ENCODE measurements at places on chromosomes 13 and 19.

DNA sequence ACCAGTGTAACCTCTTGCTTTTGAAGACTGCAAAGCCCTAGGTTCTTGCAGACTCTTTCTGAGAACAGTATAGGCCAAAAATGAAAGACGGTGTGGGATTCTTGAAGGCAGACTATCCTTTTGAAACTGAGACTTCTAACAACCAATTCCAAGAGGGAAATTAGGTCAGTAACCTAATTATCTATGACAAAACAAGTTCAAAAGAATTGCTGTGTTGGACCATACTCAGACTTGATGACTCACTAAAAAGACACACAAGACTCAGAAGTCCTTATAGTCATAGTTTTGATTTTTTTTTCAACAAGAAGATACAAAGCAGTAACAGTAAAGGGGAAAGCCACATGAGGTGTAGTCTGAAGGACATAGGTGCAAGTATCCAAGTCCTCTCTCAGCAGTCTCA, 624.0 kb upstream of the GPC6 start:
- DNase-seq = no peak

DNA sequence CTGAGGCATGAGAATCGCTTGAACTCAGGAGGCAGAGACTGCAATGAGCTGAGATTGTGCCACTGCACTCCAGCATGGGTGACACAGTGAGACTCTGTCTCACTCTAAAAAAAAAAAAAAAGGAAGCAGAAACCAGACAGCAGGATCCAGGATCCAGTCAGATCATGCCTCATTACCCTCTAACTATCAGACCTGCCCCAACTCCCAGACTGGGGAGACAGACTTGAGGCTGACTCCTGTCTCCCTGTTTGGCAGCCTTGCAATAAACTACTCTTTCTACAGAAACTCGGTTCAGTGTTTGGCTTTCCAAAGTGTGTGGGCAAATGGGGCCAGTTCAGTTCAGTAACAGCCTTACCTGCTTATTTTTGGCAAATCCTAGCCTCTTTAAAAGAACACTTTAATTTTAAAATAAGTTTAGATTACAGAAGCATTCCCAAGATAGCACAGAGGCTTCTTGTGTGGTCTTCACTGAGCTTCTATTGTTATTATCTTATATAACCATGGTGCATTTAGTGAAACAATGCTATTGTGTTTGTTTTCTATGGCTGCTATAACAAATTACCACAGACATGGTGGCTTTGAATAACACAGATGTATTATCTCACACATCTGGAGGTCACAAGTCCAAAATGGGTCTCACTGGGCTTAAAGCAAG, 18.5 kb downstream of the RASL11A start:
- DNase-seq = no peak

DNA sequence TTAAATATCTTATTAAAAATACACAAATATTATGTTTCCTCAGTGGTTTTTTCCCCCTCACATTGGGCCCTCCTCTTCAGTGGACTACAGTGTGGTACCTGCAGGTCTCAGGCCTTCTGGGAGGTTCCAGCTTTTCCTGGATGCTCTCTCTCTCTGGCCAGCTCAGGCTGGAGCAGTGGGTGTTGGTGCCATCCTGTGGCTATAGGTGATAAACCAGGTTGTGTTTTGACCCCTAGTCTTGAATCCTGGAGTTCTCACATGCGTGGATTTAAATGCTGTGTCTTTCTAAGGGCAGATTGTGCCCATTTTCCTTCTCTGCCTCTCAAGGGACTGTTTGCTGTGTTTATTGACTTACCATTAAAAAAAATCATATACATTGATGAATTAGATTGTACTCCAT, 41.2 kb upstream of the ZNF527 start:
- no peak for DNase-seq

GRCh38 chr13:105952973-105953290, 582.5 kb downstream of the EFNB2 start:
- DNase-seq = no peak

- DNase-seq = no peak
Measured at GRCh38 chr19:43518051-43518450, 8.9 kb downstream of the ETHE1 start.

DNA sequence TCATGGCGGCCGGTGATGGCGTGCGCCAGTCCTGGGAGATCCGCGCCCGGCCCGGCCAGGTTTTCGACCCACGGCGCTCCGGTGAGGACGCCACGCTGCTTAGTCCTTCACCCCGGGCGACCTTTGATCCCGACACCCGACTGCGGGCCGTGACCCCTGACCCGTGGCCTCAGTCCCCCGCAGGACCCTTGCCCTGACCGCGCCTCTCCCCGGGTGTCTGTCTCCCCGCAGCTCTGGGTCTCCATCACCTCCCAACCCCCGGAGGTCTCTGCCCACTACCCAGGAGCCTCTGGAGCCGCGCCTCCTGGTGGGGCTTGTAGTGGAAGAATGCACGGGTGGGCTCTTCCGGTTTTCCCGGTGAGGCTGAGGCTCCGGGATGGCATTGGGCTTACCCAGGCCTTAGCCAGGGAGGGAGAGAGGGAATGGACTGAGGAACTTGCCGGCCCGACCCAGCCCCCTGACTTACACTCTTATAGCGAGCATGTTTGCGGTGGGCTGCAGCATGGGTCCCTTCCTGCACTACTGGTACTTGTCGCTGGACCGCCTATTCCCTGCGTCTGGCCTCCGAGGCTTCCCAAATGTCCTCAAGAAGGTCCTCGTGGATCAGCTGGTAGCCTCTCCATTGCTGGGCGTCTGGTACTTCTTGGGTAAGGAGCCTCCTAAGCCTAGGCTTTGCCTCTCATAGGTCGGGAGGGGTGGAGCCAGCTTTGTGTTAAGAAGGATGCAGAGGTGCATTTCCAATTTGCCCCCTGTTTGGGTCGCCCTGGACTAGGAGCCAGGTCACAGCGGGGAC, 566 bp downstream of the MPV17L2 start:
- no peak for DNase-seq

GRCh38 chr19:3196064-3196932, 10.6 kb downstream of the NCLN start:
- no peak for DNase-seq

- no peak for DNase-seq
Measured at GRCh38 chr13:23512762-23513395, 57.3 kb upstream of the TNFRSF19 start.

DNA sequence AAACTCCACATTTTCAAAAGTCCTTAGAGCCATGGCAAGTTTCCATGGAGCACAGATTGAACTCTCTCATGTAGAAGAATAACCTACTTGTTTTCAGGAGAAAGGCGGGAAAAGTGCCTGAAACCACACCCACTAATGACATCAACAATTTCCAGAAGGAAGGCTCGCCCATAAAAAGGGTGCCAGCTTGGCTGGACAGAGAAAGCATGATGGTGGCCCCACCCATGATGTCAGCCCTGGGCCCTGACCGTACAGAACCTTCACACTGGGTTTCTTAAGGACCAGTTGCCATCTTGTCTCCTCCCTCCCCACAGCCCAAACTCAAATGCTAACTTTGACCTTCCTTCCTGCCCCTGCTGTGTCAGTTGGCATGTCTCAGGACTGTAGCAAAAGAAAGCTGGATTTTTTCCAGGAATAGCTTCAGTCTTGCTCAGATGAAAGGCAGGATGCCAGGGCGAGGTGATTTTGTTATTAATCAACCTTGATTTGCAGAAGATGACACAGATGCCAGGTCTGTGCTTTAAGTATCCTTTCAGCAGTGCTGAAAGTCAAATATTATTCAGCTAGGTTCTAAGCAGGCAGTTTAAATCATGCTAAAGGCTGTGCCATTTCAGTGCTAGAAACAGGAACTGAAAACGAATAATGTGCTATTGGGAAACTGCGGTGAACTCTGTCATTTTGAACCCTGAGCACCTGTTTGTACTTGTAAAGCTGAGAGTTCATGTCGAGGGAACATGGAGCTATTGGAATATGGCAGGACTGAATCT, 89.5 kb upstream of the RFC3 start:
- DNase-seq = no peak

- DNase-seq = no peak
Measured at GRCh38 chr19:38483016-38483630, 49.6 kb downstream of the RYR1 start.

DNA sequence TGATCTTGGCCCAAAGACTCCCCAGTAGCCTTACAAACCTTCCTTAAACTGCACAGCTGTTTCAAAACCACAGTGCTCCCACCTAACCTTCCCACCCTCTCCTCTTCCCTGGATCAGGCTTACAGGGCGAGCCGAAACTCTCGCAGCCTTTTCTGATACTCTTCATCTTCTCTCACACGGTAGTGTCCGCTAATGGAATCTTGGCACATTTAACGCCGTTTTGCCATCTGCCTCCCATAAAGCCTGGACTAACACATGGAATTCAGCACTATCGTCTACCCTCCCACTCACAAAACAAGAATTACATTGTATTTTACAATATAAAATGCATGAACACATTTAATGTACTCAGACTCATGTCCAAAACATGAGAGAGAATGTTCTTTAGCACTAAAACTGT, 135.9 kb downstream of the RAP2A start:
- DNase-seq = no peak

DNA sequence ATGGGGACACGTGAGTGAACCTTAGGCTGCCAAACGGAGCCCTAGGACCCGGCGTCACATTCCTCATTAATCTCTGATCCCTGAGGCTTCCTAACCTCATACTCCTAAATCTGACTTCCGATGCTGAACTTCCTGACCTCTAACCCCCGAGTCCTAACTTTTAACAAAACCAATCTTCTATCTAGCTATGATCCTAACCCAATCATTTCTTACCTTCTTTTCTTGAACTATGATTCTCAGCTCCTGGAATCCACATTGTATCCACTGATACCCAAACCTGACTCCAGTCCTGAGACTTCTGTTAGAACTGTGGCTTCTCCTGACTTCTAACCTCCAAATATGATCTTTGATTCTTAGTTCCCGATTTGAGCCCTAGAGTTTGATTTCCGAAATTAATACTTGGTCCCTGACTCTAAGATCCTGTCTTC, 447 bp downstream of the NFKBIB start:
- DNase-seq = no peak

- DNase-seq = peak; percentile 94
Measured at GRCh38 chr19:52095172-52096014, at the start of gene ZNF841. ZNF841 (minus strand) TSS chr19:52095765; CDS start chr19:52084801, 10,964 bp downstream.

DNA sequence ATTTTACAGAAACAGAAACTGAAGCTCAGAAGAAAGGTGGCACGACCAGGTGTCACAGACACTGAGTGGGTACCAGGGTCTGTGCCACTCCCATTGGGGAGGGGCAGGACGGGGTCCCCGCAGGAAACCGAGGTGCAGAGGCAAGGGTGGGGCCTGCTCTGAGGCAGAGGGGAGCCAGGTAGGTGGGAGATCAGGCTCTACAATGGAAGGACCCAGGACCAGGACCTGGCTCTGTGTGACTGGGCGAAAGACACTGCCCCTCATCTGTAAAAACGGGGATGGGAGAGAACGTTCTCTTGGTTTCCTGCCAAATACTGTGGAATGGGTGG, 2.8 kb downstream of the PTGIR start:
- DNase-seq = no peak

GRCh38 chr13:49214917-49215376, 5.2 kb upstream of the MLNR start:
- DNase-seq = no peak

DNA sequence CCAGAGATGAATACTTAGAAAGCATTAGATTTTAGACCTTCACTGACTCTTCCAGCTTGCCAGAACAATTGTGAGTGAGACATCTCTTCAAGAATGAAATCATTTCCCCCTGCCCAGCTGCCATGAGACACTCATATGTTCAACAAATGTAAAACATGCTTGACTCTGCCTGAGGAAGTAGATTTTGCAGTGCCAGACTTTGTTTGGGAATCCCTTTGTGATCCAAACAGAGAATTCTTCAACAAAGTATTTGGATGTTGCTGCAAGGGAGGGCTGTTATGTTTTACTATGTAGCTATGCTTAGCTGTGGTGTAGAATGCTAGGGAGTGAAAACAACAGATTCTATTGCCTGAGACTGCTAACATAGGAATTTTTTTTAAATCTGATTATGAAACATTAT, 416.4 kb downstream of the DCT start:
- DNase-seq = no peak
